Foreskin melanocyte (primary cell): ENCODE measurements at places on chromosomes 7 and 10.

DNA sequence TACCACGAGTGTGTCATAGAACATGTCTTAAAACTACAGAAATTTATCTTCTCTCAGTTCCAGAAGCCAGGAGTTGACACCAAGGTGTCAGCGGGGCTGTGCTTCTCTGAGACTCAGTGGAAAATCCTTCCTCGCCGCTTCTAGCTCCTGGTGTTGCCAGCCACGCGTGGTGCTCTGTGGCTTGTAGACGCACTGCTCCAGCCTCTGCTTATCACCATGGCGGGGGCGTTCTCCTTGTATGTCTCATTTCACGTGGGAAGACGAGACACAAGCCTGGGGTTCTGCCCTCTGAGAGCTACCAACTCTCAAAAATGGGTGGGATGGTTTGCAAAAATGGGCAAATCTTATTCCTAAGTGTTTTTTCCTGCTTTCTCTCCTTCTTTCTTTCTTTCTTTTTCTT lies 11.0 kb upstream of the GALNTL5 start:
- no peak for DNase-seq

GRCh38 chr7:130875-131780 lies 61.2 kb upstream of the FAM20C start:
- DNase-seq: no peak

DNA sequence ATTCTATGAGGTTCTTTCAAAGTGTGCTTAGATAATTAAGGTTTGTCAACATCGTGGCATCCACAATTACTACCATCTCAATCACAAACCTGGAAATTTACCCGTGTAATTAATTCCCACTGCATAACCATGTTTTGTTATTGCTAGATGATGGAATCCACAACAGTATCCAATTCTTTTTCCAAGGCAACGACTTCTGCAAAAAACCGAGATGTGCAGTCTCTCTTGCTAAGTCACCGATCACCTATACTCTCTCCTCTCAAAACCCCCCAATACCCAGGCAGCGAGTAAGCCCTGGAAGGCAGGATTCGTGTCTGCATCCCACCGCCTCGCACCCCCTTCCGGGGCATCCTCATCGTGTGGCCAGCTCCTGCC lies 678 bp upstream of the EIF4H start:
- no peak for DNase-seq

DNA sequence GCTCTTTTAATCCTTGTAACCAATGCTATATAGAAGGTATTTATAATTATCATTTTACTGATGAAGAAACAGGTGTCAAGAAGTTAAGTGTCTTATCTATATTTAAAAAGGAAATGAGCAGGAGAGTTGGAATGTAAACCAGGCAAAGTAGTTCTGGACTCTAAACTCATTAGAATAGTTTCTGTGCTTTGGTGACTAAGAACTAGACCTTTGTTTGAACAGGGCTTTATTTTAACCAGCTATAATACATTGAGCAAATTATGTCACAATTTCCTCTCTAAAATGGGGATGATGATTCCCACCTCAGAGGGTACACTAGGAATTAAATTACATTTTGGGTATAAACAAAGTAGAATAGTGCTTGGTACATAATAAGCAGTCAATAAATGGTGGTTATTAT lies 236.0 kb downstream of the MAGI2 start:
- DNase-seq: no peak

GRCh38 chr7:149369497-149369896 lies 91.4 kb downstream of the ZNF777 start:
- DNase-seq: no peak

DNA sequence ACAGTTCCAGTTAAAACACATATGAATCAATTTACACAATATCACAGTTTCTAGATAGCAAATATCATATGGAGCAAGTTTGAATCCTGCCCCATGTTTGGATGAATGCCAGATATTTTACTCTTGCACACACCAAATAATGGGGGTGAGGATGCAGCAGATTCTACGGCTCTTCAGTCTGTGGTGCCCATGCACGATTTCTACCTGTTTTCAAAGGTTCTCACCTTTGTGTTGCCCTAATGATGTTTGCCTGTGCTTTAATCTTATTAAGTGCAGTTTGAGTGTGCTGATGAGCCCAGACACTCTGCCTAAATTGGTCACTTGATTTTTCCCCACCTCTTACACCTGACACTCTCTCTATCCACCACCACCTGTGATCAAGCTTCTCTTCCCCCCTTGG lies 119.6 kb downstream of the NPY start:
- no peak for DNase-seq

GRCh38 chr7:94741179-94741578 lies 85.2 kb upstream of the SGCE start:
- DNase-seq: no peak

DNA sequence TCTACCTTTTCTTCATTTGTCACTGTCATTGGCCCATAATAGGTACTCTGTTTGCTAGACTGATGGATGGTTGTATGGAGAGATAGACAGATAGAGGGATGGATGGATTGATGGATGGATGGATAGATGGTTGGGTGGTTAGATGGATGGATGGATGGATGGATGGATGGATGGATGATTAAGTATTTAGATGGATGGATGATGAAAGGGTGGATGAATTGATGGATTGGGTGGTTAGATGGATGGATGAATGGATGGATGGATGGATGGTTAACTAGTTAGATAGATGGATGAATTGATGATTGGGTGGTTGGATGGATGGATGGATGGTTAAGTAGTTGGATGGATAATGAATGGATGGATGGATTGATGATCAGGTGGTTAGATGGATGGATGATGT lies 334.7 kb upstream of the AUTS2 start:
- DNase-seq: no peak

GRCh38 chr7:22426463-22427094 lies 69.6 kb upstream of the RAPGEF5 start:
- DNase-seq: no peak

DNA sequence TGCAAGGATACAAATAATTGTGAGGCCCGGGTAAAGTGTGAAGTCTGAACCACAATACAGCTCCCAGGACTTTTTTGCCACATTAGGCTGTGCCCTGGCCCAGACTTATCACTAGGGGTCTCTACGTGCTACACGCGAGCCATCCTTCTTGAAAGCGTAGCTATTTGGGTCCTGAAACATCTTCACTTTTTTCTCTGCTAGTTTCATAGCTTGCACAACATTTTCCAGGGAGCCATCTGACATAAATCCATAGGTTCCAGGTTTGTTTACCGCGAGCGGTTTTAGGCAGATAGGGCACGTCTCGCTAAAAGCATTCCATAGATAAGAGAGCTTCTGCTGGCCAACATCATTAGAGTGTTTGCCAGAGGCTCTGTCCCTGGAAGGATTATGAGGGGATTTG lies 226.5 kb downstream of the RPS24 start:
- no peak for DNase-seq

GRCh38 chr7:30817371-30817767 lies 46.2 kb downstream of the MINDY4 start:
- peak; percentile 78 for DNase-seq

DNA sequence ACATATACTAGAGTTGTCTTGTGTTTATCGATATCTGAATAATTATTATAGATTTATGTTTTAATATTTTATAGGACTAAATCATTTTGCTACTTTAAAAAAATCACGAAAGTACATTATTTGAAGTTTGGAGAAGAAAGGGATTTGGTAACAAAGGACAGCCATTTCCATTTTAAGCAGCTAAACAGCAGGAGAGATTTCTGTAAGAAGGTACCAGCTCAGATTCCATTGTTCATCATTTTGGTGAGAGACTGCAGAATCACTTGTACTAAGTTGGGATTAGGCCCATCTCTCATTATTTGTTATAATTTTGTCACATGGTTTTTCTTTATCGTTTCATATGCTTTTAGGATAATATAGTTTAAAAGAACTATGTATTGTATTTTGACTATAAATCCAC lies 46.7 kb downstream of the PALS2 start:
- DNase-seq: no peak

- peak; percentile 38 for DNase-seq
These were observed 153.7 kb downstream of the TNS3 start for GRCh38 chr7:47428052-47428767.

DNA sequence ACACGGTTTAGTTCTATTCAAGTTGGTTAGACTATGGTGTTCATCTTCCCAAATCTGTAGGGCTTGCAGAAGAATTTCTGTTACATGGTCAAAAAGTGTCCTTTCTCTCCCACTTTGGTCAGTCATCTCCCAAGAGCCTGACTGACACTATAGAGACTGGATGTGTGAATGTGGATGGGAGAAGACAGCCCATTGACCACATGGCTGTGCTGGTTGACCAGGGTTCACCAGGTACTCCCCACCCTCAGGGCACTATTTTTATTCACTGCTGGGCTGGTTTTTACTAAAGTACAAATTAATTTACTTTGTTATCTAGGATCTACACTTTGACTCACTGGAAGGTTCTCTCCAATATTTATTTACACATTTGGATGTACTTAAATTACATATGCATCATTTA lies 2.3 kb downstream of the ZNF804B start:
- no peak for DNase-seq

GRCh38 chr10:74523199-74523598 lies 303.2 kb upstream of the KAT6B start:
- no peak for DNase-seq

- DNase-seq: no peak
These were observed 184.9 kb downstream of the PPP1R9A start for GRCh38 chr7:95092324-95092723.

GRCh38 chr7:51316262-51316665 lies 345 bp downstream of the COBL start:
- DNase-seq: no peak

DNA sequence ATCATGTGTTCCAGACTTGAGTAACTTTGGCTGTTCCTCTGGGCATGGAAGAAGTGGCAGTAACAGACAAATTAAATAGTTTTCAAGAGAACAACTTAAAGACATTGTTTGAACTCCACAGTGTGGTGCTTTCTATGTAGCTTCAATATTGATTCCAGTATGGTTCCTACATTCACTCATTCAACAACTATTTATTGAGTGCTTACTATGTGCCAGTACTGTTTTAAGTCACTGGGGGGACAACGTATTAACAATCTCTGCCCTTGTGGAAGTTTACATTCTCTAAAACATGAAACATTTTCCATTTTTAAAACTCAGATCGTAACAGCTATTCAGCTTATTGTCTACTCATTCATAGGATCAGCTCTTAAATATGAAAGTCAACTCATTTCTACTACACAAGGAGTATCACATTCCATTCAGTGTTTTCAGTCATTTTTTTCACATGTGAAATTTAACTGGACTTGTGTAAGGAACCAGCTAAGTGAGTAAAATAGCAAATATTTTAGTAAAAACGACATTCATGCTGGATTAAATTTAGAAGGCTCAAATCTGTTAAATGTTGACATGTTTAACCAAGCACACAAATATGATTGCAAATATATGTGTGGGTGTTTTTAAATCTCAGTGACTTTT lies 13.6 kb upstream of the CUBN start:
- no peak for DNase-seq

GRCh38 chr7:86301301-86301700 lies 342.4 kb upstream of the GRM3 start:
- no peak for DNase-seq

- DNase-seq: no peak
These were observed 308.4 kb downstream of the ZNF248 start for GRCh38 chr10:37549054-37549453.

GRCh38 chr10:70996549-70996948 lies 108.2 kb upstream of the PCBD1 start:
- DNase-seq: no peak

- DNase-seq: no peak
These were observed 18.8 kb downstream of the CDC123 start for GRCh38 chr10:12214763-12215218.

- no peak for DNase-seq
These were observed 17.3 kb downstream of the DIP2C start for GRCh38 chr10:672203-672602.
